ENCODE measurements at places on chromosomes 3 and 15. TPM values are rescaled to one million over a fixed set of nuclear protein-coding genes. Genes with fewer than 3 reads are reported as not detected.

The TMEM42 gene
- 13.9 TPM for total RNA-seq

The TF gene
- 10.4 TPM for total RNA-seq

The HRG gene
- 0.42 TPM for total RNA-seq

The TMEM266 gene
- 0.91 TPM for total RNA-seq

The HDC gene
- not detected for total RNA-seq

The CYP1A2 gene
- not detected for total RNA-seq

The C3orf85 gene
- total RNA-seq, result not detected

The SCN5A gene
- 11.5 TPM for total RNA-seq

The WDR72 gene
- total RNA-seq, result 5.8 TPM

The CP gene
- 0.52 TPM for total RNA-seq

The PPP1R14D gene
- total RNA-seq, result not detected

The SLC28A2 gene
- not detected for total RNA-seq

The COX5A gene
- 307 TPM for total RNA-seq

The POLQ gene
- total RNA-seq, result 12.3 TPM

The ABI3BP gene
- total RNA-seq, result 0.15 TPM

The WNT7A gene
- 0.34 TPM for total RNA-seq
